Tibial artery (tissue), 4 donors: ENCODE measurements at places on chromosomes 11 and 22.

DNA sequence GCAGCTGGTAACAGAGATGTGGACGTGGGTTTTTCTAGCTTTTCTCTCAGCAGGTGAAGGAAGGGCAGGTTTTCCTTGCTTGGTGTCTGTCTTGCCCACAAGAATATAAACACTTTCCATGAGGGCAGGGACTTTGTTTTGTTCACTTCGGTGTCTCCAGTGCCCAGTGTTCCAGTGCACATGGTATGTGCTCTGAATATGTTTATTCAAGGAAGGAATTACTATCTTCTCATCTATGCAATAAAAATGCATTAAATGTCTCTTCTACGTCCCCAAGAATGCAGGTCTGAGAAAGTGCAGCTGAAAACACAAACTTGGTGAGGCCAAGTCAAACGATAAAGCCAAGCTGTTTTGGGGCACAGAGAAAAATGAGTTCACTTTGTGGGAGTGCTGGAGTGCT is 56.3 kb upstream of the PLET1 start:
- H3K4me3 ChIP-seq, result no peak overlapping the region
- DNase-seq, result no peak
- no peaks in the 10 kb centered on the region for H3K27me3 ChIP-seq
- no peaks in the 10 kb centered on the region for H3K4me1 ChIP-seq
- peak overlapping the region; percentile 74 for H3K27ac ChIP-seq

- no peak within 1 kb of the TSS for H3K4me3 ChIP-seq
- peaks cover 6% of the 10 kb centered on the region for H3K4me1 ChIP-seq
- H3K27me3 ChIP-seq, result peaks cover 23% of the 10 kb centered on the region
- DNase-seq, result no peak
Measured at GRCh38 chr22:41951898-41952474, at the start of gene SMIM45. Gene SMIM45 (plus strand): TSS chr22:41952150.

DNA sequence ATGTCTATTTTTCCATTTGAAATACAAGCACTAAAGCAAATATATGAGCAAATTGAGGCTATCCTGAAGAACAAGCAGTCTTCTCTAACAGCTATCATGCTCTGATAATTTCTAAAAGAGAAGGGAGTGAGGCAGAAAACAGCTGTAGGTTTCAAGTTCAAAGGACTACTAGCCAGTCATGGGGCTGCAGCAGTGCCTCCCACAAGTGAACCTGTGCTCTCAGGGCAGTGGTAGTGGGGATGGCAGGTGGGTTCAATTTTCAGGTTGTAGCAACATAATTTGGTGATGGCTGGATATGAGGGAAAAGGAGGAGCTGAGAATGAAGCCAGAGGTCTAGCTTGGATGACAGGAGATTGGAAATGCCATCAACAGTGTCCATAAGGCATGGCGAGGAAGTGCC is 93.5 kb upstream of the ARHGAP20 start:
- H3K4me1 ChIP-seq, result no peaks in the 10 kb centered on the region
- no peaks in the 10 kb centered on the region for H3K27me3 ChIP-seq
- H3K4me3 ChIP-seq, result no peak overlapping the region
- no peak overlapping the region for H3K27ac ChIP-seq
- H3K36me3 ChIP-seq, result no peaks in the 10 kb centered on the region
- no peak for DNase-seq

DNA sequence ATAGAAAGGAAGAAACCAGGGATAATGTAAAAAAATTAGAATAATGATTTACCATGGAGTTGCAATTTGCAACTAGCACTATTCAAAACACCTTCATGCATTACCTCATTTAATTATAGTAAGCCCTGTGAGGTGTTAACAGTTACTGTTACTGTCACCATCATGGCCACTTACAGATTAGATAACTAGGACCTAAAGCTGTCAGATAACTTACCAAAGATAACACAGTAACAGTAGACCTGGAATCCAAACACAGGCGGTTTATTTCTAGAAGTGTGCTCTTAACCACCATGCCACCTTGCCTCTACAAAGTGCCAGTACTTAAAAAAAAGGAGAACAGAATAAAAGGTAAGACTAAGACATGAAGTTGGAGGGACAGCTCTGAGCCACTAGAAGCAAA is 11.1 kb upstream of the LARGE1 start:
- no peaks in the 10 kb centered on the region for H3K36me3 ChIP-seq
- H3K4me1 ChIP-seq, result no peaks in the 10 kb centered on the region
- no peak overlapping the region for H3K4me3 ChIP-seq
- no peak for DNase-seq
- H3K27me3 ChIP-seq, result no peaks in the 10 kb centered on the region

DNA sequence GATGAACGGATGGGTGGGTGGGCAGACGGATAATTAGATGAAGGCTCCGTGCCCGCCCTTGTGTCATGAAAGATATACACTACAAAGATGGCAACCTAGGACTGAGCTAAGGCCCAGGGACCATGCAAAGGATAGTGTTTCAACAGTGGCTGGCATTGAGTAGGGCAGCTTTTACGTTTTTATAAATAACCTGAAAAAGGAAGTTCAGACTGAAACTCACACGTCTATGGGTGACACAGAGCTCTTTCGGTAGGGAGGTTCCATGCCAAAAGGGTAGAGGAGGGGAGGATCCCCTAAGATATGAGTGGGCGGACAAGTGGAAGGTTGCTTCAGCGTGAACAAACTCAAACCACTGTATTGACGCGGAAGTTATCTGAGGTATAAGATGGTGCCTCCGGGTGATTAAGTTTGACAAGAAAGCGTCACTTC is 90.5 kb downstream of the UBASH3B start:
- H3K36me3 ChIP-seq, result no peaks in the 10 kb centered on the region
- H3K4me1 ChIP-seq, result no peaks in the 10 kb centered on the region
- H3K27ac ChIP-seq, result no peak overlapping the region
- no peaks in the 10 kb centered on the region for H3K27me3 ChIP-seq
- DNase-seq, result no peak
- H3K4me3 ChIP-seq, result no peak overlapping the region

DNA sequence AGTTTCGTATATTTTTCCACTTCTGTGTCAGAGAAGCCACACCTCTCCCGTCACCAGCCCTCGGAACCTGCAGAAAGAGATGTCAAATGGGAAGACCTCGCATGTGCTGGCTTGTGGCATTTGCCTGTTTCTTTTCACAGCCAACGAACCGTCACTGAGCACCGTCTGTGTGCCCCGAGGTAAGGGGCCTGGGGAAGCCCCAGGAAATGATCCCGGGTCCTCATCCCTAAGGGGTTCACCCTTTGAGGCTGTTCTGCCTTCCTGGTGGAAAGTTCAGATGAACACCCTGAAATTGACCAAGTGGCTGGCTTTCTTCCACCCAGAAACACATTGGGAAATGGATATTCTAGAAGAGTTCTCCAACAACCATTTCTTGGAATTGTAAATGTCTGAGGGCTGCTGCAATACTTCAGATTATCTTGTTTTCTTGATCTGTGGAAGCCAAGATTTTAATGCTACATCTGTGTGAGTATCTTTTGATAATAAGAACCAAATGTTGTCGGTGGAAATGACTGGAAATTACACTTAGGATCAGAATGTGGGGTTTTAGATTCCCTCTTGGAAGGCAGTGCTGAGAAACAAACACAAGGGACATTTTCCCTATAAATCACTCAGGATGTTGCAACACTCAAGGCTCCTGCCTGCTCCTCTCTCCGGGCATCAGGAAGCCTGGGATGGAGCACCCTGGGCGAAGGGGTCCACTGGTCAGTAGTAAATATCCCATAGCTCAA is 37.6 kb downstream of the RIBC2 start:
- no peak for DNase-seq
- no peaks in the 10 kb centered on the region for H3K27me3 ChIP-seq
- H3K4me3 ChIP-seq, result no peak overlapping the region
- no peaks in the 10 kb centered on the region for H3K36me3 ChIP-seq
- peaks cover 42% of the 10 kb centered on the region for H3K4me1 ChIP-seq

DNA sequence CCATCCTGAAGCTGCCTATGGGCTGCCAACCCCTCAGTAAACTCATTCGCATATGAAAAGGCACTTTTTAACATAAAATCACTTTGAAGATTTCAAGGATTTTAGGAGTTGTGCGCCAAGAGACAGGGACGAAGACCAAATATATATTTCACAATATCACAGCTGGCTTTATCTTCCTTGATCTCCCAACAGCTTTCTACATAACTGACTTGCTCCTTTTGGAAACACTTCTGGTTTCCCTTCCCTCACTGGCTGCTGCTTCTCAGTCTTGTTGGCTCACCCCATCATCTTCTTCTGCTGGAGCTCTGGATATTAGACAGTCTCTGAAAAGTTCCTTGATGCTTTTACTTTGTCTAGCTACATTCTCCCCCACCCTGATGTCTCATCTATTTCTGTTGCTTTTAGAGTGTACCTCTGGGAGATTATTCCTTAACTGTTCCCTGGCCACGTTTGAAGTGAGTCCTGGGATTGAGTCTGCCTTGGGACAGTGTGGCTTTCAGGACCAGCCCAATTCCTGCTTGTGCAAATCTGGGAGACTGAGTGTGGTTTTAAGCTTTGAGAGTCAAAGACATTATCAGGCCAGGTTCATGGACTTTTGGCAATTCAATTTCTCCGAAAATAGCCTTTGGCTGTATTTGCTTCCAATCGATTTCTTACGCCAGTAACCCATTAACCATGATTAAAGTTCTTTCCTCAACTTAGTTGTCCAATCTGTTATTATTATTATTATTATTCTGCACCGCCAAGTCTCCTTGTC is 30.9 kb upstream of the NNMT start:
- H3K27me3 ChIP-seq, result no peaks in the 10 kb centered on the region
- H3K27ac ChIP-seq, result peak overlapping the region; percentile 8
- peaks cover 3% of the 10 kb centered on the region for H3K36me3 ChIP-seq
- DNase-seq, result no peak
- no peak overlapping the region for H3K4me3 ChIP-seq

DNA sequence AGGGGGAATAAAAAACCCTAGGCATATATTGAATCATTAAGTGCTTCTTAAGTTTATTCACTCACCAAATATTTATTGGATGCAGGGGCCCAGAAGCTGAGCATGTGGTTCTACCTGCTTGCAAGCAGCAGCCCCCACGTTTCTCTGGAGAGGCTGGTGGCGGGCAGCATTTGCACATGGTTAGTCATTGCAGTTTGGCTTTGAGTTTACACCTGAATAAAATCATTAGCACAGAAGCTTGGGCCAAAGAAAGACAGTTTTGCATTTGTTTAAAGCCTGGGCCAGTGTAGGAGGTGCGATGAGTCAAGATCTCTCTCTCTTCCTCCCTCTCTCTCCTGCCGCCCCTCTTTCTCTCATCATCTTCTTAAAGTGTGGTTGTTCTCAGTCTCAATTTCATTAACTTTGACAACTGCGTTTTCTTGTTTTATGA is 72.6 kb downstream of the C22orf31 start:
- DNase-seq, result no peak
- H3K4me1 ChIP-seq, result no peaks in the 10 kb centered on the region
- no peaks in the 10 kb centered on the region for H3K36me3 ChIP-seq
- H3K27ac ChIP-seq, result peak overlapping the region; percentile 23
- no peaks in the 10 kb centered on the region for H3K27me3 ChIP-seq
- H3K4me3 ChIP-seq, result no peak overlapping the region

GRCh38 chr11:62125316-62125715 is 1.5 kb downstream of the INCENP start:
- no peak for DNase-seq
- H3K4me3 ChIP-seq, result no peak overlapping the region
- no peaks in the 10 kb centered on the region for H3K27me3 ChIP-seq
- peaks cover 10% of the 10 kb centered on the region for H3K4me1 ChIP-seq
- peaks cover 25% of the 10 kb centered on the region for H3K36me3 ChIP-seq
- H3K27ac ChIP-seq, result no peak overlapping the region

- H3K36me3 ChIP-seq, result no peaks in the 10 kb centered on the region
- no peaks in the 10 kb centered on the region for H3K27me3 ChIP-seq
- H3K4me3 ChIP-seq, result no peak overlapping the region
- peaks cover 56% of the 10 kb centered on the region for H3K4me1 ChIP-seq
- peak; percentile 75 for DNase-seq
- peak overlapping the region; percentile 3 for H3K27ac ChIP-seq
Measured at GRCh38 chr11:70076461-70076931, 1.6 kb upstream of the ANO1 start.

DNA sequence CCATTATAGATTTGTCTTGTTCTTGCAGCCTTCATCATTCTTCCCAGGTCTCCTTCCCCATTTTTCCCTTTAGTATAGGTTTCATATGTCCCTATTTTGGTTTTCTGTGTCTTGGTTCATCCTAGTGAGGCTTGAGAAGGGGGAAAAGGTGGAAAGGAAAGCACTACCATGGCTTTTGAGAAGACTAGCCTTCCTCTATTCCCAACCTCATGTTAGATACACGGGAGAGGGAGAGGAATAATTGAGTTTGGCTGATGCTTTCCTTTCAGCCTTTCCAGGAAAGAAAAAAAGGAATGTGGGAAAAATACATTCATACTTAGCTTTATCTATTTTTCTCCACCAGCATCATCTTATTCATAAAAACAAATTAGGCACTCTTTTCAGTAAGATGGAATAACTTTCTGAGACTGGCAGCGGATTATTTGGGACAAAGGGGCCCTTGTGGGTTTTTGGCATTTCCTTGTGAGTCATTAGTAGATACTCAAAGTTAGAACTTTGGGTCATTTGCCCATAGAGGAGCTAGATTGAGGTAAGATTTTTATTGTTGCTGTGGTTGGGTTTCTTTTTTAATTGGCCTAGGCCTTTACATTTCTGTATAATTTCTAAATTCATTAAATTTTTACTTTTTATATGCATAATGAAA is 23.8 kb downstream of the CAPRIN1 start:
- H3K27ac ChIP-seq, result no peak overlapping the region
- peaks cover 13% of the 10 kb centered on the region for H3K4me1 ChIP-seq
- H3K27me3 ChIP-seq, result no peaks in the 10 kb centered on the region
- no peak for DNase-seq
- no peak overlapping the region for H3K4me3 ChIP-seq
- H3K36me3 ChIP-seq, result peaks cover 63% of the 10 kb centered on the region

GRCh38 chr11:1088927-1089737 is 14.5 kb downstream of the MUC2 start:
- no peak for DNase-seq
- peaks cover 29% of the 10 kb centered on the region for H3K27me3 ChIP-seq

DNA sequence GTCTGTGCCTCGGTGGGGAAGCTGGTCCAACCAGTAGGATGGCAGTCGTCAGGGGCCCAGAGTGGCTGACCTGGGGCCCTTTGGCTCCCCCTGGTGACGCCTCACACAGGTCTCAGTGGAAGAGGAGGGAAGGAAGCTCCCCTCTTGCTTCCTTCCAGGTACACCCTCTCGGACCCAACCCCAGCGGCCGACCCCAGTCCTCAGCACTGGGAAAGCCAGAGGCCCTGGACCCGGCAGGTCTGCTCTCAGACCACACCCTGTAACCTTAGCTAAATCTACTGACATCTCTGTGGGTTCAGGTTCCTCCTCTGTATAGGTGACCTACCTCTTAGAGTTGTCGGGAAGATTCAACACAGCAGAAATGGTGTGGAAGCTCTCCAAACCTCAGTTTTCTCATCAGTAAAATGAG is 3.4 kb upstream of the SCUBE1 start:
- H3K27ac ChIP-seq, result no peak overlapping the region
- H3K36me3 ChIP-seq, result no peaks in the 10 kb centered on the region
- no peak for DNase-seq
- H3K4me1 ChIP-seq, result peaks cover 19% of the 10 kb centered on the region
- H3K27me3 ChIP-seq, result peaks cover 81% of the 10 kb centered on the region

DNA sequence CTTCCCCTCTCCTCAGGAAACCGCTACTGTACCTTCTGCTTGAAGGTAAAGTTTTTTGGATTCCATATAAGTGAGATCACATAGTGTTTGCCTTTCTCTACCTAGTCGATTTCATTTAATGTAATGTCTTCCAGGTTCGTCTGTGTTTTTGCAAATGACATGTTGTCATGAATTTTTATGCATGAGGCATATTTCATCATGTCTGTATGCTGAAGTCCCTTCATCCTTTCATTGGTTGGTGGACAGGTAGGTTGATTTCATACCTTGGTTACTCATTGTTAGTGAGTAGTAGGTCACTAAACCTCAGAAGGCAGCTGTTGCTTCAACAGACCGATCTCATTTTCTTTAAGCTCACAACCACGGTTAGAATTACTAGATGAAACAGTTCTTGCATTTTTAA is 60.3 kb downstream of the LRRC74B start:
- H3K27ac ChIP-seq, result no peak overlapping the region
- no peak overlapping the region for H3K4me3 ChIP-seq
- no peaks in the 10 kb centered on the region for H3K27me3 ChIP-seq
